NCI-H2081 treated with DMSO at 0.1 percent for 48 hours (cell line): ENCODE measurements at places on chromosomes 2 and 18.

GRCh38 chr2:202038471-202039277 lies 5.0 kb downstream of the FZD7 start:
- DNase-seq = no peak

DNA sequence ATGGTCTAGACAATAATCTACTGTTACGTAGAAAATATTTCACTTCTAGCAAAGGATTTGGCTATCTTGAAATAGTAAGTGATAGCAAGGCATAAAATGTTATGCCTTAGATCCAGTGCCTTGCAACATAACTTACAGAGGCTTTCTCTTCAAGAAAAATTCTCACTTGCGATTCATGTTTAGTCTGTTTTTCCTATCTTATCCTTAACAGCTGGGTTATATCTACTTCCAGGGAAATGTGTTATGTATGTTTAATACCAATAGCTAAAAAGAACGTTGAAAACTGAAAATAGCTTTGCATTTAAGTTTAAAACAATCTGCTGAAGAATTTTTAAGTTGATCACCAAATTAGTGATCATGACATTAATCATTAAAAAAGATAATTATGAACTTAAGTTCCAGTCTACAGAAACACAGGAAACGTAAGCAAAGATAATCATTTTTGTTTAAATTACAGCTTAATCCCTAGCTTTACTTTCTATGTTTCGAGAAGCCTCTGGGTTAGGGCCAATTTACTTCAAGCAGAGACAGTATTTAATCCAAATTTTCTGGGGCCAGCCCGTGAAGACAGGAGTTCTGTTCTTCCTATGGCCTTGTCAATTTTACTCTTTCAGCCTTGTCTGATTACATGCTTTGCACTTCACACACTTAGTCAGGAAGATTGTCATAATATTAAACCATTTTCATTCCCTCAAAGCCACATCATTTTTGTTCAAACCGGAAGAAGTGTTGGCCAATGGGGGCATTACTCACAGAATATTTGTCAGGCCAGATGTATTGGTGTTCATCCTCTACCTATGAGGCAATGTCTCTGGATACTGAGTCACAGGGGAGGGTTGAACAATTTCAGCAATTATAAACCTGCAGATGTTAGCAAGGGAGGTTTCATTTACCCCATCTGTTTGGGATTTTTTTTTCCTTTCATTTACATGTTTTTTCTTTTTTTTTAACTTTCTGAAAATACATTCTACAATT lies 1132.9 kb upstream of the ZEB2 start:
- no peak for DNase-seq

GRCh38 chr2:85534881-85535280 lies 4.1 kb upstream of the MAT2A start:
- no peak for DNase-seq

- DNase-seq = no peak
Observed at GRCh38 chr2:12334412-12334966, 382.2 kb upstream of the TRIB2 start.

DNA sequence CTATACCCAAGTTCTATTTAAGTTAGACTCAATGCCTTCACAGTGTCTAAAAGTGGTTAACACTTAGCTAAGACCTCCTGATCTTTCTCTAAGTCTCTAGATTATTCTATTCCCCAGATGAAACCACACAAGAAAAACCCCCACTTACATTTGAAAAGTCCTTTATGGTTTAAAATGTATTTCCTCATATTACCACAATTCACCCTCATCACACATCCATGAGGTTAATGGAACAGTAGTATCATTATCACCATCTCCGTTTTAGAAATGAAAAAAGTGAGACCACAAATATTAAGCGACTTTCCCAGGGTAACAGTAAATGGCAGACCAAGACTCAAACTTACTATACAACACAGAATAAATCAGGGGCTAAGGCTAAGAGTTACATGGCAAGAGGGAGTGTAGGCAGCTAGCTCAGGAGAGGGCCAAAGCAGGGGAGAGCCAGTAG lies 28.6 kb downstream of the EPG5 start:
- no peak for DNase-seq

DNA sequence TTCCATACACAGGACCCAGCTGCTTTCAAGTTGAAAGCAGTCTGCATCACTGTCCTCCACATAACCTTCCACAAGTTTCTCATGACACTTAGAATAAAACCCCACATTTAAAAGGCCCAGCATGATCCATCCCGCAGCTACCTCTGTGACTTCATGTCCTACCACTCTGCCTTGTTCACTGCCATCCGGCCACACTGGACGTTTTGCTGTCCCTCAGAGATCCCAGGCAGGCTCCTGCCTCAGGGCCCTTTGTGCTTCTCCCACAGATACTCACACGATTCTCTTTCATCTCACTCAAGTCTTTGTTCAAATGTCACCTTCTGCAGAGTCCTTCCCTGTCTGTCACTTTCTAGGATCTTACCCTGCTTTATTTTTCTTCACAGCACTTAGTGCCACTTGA lies 232.9 kb upstream of the BOD1L2 start:
- no peak for DNase-seq

GRCh38 chr18:32730620-32731091 lies 42.2 kb downstream of the KLHL14 start:
- DNase-seq = no peak

- no peak for DNase-seq
Observed at GRCh38 chr18:5167831-5168230, 29.2 kb downstream of the AKAIN1 start.

DNA sequence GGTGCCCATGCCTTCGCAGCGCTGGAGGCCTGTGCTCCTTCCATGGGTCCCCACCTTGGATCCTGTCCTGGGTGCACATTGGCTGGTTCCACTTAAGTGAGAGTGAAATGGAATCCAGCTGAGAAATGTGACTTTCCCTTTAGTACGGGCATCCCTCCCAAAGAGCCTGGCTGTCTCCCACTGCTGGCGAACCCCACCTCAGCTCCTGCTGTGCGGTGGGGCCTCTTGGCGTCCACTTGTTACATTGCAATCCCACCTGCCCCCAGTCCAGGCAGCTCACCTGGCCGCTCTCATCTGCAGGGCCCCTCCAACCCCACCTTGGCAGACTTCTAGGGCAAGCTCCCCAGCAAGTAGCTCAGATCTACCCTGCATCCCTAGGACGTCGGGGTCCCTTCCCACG lies 35.5 kb upstream of the GNAL start:
- DNase-seq = no peak

- DNase-seq = no peak
Observed at GRCh38 chr2:42614838-42615237, 46.4 kb downstream of the MTA3 start.

DNA sequence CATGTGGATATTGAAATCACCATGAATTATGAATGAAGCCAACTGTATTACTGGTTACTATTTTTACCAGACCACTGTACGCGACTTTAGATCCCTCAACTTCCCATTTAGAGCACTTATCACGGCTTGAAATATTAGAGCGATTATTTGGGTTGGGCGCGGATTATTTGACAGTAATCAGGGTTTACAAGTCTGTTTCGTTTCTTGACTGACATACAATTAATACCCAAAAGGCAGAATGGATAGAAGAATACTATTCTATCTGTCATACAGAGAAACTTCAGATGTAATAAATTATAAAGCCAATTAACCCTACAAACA lies 496 bp upstream of the NAPG start:
- no peak for DNase-seq

GRCh38 chr18:57941841-57942489 lies 102.1 kb upstream of the NEDD4L start:
- DNase-seq = no peak
